Activated T-helper 17 cell treated with anti-CD3 and anti-CD28 coated beads, Interleukin-2, amount 50 U/mL, for 72 hours (primary cell): ENCODE measurements at places on chromosomes 16 and 17.

DNA sequence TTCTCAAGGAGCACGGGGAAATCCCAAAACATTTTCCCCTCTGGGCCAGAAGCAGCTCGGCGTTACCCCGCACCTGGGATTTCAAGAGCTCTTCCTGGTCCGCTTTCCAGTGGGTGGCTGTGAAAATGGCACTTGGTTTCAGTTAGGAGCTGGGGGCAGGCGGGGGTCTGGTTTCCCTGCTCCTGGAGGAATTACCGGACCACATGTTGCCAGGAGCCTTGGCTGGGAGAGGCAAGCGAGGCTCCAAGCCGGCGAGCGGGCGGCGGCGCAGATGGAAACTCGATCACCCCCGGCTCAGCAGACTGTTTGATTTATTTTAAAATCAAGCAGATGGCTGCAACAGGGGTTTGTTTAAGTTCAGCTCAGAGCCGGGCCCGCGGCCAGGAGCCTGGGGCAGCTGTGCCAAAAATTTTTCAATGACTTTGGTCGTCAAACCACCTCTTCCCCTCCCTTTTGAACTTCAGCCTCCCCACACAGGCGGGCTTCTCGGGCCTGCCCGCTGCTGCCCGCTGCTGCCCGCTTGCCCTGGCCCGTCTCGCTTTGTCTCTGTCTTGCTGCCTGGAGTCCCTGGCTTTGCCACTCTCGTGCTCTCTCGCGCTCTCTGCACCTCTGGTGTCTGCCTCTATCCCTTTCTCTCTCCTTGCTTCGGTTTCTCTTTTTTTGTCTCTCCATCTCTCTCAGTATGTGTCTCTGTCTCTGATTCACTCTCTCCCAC, 108.0 kb upstream of the CIBAR2 start:
- ATAC-seq, result no peak

GRCh38 chr17:39270923-39271322, 45.2 kb upstream of the STAC2 start:
- ATAC-seq, result no peak

- ATAC-seq, result peak; percentile 87
These were observed 1.3 kb downstream of the KIAA0513 start for GRCh38 chr16:85028685-85029407.

DNA sequence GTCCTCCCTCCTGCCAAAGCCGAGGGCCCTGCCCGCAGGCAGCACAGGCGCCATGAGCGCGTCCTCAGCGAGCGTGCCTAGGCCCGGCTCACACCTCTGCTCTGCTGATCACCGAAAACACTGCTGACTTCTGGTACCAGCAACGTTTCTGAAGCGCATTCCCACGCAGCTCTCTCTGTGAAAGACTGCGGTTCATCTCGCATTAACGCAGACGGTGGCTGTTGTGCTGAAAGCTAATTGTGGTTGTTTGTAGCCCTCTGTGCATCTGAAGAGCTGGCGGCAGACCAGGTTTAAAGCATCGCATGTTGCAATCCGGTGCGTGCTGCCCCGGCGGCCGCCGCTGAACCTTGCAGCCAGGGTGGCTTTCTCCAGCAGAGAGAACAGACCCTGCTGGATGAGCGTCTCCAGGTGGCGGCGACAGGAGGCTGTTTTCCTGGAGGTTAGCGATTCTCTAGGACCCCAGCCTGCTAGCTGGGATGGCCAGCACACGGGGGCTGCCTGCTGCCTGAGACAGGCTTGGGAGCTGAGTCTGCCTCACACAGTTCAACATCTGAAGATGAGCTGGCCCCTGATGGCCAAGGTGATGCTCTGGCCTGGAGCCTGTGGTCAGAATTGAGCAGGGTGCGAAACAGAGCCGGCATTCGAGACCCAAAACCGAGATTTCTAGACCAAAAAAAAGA, 49.8 kb upstream of the CHMP6 start:
- ATAC-seq, result no peak

GRCh38 chr16:48810803-48811453, 200.9 kb upstream of the N4BP1 start:
- ATAC-seq, result no peak

DNA sequence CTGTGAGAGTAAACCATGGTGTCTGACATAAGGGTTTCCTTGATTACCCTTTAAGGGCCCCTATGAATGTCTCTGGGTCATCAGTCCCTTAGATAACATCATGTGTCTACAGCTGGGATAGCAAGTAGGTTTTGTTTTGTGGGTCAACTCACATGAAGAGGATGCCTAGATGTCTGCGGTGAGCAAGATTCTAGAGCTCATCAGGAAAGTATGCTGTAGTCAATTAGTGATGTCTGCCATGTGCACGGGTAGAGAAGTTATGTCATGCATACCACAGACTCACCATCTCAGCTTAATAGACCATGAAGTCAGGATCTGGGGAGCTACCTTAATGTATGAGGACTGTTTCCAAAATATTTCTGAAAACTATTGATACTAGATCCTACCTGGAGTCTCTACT, 57.5 kb downstream of the CDH13 start:
- ATAC-seq, result no peak

GRCh38 chr16:88999457-89000206, 22.6 kb upstream of the CBFA2T3 start:
- peak; percentile 87 for ATAC-seq

DNA sequence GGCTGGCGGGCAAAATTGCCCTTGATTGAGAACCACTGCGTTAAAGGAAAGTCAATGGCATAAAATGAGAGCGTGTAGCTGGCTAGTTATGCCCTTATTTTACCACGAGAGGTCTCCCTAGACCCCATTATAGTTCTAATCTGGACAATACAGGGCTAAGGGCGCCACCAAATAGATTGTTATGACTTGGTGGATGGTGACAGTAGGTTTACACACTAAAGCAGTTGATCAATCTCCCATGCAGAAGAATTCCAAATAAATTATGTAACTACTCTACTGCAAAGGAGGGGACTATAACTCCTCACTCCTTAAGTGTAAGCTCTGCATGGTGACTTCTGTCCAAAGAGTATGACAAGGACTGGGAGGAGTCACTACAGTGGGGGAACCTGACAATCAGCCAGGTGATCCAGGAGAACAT, 20.4 kb upstream of the YPEL2 start:
- peak; percentile 96 for ATAC-seq

- no peak for ATAC-seq
These were observed 7.4 kb downstream of the ACD start for GRCh38 chr16:67652578-67653127.

DNA sequence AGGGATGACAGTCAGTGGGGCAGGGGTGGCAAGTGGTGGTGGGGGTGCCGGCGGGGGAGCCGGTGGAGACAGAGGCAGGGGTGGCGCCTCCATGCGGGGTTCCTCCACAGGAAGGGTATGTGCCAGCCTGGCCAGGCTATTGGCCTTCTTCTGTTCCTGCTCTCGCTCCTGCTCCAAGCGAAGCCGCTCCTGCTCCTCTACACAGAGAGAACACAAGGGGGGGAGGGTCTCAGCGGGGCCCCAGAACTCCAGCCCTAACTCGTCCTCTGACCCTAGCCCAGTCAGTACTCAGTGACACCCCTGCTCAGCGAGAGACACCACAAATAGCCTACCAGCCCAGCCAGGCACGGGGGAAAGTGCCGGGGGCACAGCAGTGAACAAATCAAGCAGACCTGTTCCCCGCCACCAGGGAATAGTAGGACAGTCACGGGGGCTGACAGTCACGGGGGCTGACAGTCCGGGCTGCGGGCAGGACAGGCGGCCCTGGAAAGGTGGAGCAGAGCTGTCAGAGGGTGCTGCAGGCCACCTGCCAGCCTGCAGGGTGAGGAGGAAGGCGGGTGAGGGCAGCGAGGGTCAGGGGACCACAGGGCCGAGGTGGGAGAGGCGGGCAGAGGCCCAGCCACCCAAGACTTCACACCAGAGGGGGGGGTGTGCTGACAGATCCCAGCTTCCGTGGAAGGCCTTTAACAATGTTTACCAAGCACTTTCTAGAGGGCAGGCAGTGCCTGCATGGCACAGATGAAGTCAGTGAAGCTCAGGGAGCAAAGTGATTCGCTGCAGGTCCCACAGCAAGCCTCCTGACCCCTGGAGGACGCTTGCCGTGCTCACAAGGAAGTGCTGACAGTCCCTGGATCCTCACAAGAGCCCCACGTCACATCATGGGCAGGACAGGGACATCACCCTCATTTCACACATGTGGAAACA, 5.3 kb downstream of the MNT start:
- ATAC-seq, result no peak

- peak; percentile 50 for ATAC-seq
These were observed 662 bp downstream of the COTL1 start for GRCh38 chr16:84617041-84617790.

DNA sequence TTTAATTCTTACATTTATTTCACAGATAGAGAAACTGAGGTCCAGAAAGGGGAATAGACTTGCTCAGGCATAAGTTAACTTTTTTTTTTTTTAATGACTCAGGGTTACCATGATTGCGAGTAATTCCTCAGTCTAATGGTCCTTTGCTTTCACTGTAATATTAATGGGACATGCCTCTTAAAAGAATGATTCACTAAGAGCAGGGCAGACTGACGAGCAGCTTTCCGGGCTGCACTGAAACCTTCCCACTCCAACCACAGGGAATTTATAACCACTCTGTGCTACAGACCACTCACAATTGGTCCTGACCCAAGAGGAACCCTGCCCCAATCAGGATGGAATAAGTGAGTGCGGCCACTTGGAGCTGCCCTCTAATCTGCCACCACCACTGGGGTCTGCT, 5.7 kb downstream of the HOXB2 start:
- no peak for ATAC-seq

- ATAC-seq, result no peak
These were observed 317.9 kb downstream of the MAP2K6 start for GRCh38 chr17:69732272-69732918.

DNA sequence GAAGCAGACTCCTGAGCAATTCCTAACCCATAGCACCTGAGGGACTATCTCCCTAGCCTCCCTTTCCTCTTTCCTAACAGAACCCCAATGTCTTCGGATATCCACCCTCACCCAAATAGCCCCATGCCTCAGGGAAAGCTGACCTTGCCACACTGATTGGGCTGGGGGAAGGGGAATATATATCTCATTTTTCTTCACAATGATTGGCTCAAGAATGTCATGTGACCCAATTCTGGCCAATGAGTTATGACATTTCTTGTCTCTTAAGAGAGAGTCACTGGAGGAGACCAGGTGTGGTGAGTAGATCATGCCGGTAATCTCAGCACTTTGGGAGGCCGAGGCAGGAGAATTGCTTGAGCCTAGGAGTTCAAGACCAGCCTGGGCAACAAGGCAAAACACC, 71.9 kb upstream of the NLK start:
- ATAC-seq, result no peak

- no peak for ATAC-seq
These were observed 5.6 kb downstream of the GFAP start for GRCh38 chr17:44909681-44910144.

DNA sequence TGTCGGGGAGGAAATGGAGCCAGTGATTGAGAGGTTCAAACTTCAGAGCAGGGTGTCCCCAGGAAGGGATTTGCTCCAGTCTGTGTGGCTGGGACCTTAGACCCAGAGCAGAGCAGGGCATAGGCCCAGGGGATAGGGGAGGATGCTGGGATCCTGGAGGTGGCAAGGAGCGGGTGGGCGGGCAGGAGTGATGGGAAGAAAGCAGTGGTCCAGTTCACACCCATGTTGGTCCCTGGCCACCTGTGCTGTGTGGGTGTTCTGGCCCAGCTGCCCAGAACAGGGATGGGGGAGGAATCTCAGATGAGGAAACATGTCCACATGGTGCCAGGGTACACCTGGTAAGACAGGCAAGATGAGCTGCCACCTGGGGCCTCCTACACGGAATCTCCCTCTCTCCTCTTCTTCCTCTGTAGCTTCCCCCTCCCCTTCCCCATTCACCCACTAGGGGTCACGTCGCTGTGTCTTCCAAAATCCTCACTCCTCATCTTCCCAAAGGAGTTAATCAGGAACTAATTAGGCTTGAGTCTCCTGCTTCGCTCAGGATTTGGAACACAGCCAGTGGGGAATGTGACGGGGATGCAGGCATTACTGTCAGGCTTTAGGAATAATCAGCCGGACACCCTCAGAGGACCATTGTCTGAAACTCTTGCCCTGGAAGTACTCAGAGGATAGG, 2.3 kb downstream of the BEAN1 start:
- ATAC-seq, result no peak

GRCh38 chr17:45247429-45248131, 14.3 kb downstream of the SPATA32 start:
- ATAC-seq, result peak; percentile 89

GRCh38 chr16:17585449-17586074, 114.8 kb upstream of the XYLT1 start:
- peak; percentile 19 for ATAC-seq

DNA sequence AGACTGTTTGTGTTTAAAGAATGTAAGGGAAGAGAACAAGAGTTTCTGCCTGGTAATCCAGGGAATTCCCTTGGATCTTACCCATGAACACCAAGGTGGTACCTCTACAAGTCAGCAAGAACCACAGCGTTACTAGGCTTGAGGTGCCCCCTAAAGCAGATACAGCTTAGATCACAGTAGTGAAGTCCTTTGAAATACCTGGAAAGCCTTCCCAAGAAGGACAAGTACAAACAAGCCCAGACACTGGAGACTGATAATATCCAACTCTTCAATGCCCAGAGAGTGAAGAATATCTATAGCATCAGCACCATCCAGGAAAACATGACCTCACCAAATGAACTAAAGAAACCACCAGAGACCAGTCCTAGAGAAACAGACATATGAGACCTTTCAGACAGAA, 3.8 kb upstream of the APPBP2 start:
- ATAC-seq, result no peak

DNA sequence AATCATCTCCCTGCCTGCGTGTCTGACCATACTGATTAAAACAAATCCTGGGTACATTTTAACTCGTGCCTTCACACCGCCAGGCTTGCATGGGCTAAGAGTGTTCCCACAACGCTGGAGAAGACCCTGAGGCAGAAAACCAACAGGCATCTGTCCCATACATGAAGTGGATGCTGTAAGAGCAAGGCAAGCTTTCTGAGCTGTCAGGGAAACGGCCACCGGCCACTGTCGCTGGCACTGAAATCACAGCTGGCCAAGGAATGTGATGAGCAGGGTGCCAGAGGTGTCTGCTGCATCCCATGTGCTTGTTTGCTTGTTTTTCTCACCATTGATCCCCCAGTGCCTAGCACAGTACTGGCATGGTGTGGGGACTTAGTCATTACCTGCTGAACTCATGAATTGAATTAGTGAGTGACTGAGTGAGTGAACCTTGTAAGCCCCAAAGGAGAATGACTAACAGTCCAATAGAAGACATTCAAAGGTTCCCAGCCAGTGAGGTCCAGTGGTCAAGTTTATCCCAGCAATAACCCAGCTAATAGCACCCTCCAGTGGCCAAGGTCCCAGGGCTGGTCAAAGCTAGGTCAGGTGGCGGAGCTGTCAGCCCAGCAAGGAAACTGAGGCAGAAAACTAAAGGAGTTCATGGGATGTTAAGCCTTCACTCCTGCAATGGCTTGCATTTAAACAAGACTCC, 92.7 kb upstream of the CDH5 start:
- no peak for ATAC-seq

- no peak for ATAC-seq
These were observed 833.2 kb upstream of the RBFOX1 start for GRCh38 chr16:6499413-6499812.

DNA sequence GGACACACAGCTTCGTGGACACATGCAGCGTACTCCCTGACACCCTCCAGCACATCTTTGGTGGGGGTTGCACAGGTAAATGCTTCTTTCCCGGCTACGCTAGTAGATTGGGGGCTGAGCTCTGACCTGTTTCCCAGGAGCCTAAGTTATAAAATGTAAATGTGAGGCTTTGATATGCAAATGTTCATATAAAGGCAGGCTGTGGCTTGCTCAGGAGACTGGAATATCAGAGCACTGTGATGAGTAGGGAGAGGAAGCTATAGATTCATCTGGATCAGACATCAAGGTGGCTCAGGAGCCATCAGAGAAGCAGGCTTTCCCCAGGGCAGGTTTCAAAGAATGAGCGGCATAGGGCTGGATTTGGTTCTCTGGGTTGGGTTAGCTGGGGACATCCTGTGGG, 3.4 kb upstream of the ETV4 start:
- no peak for ATAC-seq

- no peak for ATAC-seq
These were observed 1681.0 kb downstream of the TP53TG3F start for GRCh38 chr16:35140293-35140986.
